ENCODE measurements at places on chromosomes 7 and 10.

DNA sequence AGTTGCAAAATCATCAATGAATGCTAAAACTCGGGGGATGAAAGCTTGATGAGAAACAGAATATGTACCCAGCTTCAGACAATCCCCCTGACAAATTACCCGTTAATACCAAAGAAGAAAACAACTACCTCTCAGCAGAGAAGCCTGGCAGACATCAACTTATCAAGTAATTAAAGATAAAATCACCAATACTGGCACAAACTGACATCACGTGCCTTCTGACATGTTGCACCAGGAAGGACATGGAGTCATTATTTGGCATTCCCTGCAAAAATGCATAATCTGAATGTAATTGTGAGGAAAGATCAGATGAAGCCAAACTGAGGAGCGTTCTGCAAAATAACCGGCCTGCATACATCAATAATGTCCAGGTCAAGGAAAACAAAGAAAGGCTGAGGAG lies 7.7 kb downstream of the SLIT1 start:
- no peak for DNase-seq

DNA sequence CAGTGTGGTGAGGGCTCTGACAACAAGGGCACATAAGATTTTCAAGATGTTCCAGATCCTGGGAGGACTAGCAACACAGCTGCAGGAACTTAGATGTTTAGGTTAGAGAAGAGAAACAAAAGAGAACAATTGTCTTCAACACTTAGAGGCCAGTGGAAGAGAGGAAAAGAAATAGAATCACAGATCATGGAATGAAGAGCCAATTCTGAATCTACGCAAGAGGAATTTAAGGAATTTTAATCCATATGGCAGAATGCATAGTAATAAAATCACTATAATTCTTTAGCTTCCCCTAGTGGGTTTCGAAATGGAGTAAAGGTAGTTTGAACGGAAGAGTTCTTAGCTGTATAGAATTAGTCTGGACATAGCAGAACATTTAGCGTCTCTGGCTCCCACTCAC lies 114.6 kb upstream of the LRRTM3 start:
- DNase-seq: no peak

GRCh38 chr10:120917521-120918250 lies 66.5 kb downstream of the WDR11 start:
- no peak for DNase-seq

- no peak for DNase-seq
Measured at GRCh38 chr10:98262571-98262970, 5.4 kb downstream of the LOXL4 start.

- no peak for DNase-seq
Measured at GRCh38 chr10:14583967-14584366, 190.7 kb downstream of the FAM107B start.

DNA sequence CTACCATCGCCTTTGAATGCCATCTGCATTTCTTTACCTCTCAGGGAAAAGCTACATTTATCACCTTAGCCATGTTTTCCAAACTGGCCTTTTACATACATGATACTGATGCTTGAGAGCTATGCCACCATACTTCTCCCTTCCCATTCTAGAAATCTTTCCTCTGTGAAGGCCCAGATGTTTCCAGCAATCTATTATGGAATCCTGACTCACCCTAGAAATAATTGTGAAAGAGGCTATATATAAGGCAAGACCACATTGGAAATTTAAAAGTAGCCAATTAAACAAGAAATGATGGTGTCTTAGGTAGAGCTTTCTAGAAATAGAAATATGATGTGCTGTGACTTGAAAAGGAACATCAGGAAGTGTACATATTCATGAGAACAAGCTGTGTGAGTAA lies 389.7 kb downstream of the INHBA start:
- no peak for DNase-seq

DNA sequence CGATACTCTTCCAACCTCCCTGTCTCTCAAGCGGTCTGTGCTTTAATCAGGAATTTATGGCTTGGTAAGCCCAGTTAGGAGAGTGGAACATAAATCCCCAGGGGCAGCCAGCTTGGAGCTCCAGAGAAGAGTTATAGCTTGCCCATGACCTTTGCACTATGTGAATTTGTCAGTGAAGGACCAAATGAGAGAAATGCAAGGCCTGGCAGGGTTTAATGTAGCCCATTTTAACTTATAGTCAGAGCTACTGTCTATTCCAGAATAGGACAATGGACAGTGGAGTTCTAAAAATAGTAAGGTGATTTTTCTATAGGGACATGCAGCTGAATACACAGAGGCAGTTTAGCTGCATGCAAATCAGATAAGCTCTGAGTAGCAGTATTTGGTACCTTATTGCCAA lies 142.6 kb upstream of the CAV2 start:
- DNase-seq: no peak

GRCh38 chr7:137953043-137953664 lies 48.7 kb downstream of the CREB3L2 start:
- no peak for DNase-seq

DNA sequence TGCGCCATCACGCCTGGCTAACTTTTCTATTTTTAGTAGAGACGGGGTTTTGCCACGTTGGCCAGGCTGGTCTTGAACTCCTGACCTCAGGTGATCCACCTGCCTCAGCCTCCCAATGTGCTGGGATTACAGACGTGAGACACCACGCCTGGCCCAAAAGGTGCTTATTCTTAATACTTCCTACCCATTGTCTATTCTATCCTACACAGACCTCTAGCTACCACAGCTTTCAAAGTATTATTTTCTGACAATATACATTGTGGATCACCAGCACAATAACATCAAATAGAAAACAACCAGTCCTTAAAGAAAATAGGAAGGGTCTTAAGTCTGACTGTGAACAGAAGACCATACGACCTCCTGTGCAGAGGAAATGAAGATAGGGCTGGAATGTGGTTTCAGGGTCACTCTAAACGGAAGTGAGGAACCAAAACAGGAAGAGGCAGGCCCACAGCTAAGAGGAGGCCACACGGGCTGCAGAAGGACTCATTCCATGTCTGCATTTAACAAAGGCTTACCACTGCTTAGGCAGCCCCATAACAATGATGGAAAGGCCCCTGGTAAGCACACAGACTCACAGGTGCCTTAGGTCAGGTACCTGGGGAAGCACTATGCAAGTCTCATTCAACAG lies 115.2 kb downstream of the ZFAND4 start:
- peak; percentile 11 for DNase-seq

- DNase-seq: no peak
Measured at GRCh38 chr7:101442426-101443070, 79.9 kb downstream of the COL26A1 start.

GRCh38 chr7:100212631-100213286 lies 7.0 kb upstream of the PVRIG start:
- no peak for DNase-seq

GRCh38 chr10:73625004-73625883 lies 16.0 kb downstream of the MYOZ1 start:
- DNase-seq: no peak

GRCh38 chr7:45435846-45436245 lies 138.3 kb upstream of the ADCY1 start:
- no peak for DNase-seq

- DNase-seq: no peak
Measured at GRCh38 chr7:19369182-19369581, 224.0 kb upstream of the FERD3L start.

GRCh38 chr10:73083221-73083620 lies 13.4 kb downstream of the P4HA1 start:
- DNase-seq: no peak
